ENCODE measurements at places on chromosomes 16 and 17.

GRCh38 chr17:1126250-1126797 is 53.5 kb downstream of the ABR start:
- no peak for DNase-seq

DNA sequence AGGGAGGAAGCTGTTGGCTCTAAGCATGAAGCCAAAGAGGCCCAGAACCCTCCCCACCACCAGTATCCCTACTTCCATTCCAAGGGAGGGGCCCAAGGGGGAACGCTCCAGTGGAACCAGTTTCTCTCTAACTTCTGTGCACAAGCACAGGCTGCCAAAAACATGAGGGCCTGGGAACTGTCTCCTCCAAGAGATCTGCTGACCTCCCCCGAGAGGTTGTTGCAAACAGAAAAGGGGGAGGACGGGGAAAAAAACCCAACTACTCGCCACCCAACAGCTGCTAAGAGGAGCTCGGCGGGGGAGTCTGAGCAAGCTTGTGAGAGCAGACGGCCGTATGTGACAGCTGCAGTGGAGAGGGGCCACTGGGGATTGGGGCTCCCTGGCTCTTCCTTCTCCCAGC is 15.7 kb upstream of the SLC35B1 start:
- no peak for DNase-seq

- peak; percentile 6 for DNase-seq
Observed at GRCh38 chr16:85613604-85614337, 649 bp downstream of the GSE1 start.

DNA sequence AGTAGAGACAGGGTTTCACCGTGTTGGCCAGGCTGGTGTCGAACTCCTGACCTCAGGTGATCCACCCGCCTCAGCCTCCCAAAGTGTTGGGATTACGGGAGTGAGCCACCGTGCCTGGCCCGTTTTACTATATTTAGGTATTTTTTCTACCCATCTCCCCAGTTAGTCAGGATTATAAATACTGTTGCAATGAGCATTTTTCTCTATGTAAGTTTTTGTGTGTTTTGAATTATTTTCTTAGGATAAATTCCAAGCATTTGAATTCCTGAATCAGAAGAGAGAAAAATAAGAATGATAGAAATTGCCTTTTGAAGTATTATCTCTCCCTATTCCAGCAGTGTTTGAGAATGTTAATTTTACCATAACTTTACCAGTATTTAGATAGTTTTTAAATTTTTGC is 36.6 kb downstream of the KIAA0513 start:
- DNase-seq, result no peak

DNA sequence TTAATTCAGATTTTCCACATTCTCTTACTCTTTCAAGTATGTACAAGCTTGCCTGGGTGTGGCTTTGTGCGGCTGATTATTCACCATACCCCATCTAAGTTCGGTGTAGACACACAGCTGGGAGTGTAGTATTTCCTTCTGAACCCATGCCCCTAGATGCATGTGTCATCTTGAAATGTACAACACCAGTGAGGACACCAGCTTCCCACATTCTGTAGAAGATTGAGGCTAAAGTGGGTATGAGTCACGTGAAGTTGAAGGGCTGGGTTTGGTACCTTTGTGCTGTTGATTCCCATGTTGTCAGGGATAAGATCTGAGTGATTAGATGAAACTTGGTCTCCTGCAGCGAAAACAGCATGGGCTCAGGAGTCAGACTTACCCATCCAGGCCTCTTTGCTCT is 14.6 kb upstream of the DHX8 start:
- no peak for DNase-seq

- no peak for DNase-seq
Observed at GRCh38 chr17:77109159-77109759, 31.5 kb upstream of the SEC14L1 start.

- no peak for DNase-seq
Observed at GRCh38 chr16:81864646-81865382, 85.7 kb downstream of the PLCG2 start.

DNA sequence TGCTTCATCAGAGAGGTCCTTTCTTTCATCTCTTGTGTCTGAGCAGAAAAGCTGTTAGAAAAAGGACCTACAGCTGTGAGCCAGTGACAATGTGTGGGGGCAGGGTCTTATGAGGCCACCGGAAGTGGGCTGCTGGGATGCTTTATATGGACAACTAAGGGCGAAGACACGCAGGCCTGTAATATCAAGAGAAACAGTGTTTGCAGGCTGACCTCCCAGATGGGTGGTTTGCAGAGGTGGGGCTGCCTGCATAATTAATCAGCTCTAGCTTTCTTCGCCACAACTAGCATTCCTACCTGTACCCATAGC is 30.4 kb upstream of the SALL1 start:
- no peak for DNase-seq

GRCh38 chr16:73543331-73543969 is 495.5 kb upstream of the ZFHX3 start:
- DNase-seq, result no peak

- DNase-seq, result no peak
Observed at GRCh38 chr16:16109453-16110110, 113.7 kb downstream of the ABCC6 start.

DNA sequence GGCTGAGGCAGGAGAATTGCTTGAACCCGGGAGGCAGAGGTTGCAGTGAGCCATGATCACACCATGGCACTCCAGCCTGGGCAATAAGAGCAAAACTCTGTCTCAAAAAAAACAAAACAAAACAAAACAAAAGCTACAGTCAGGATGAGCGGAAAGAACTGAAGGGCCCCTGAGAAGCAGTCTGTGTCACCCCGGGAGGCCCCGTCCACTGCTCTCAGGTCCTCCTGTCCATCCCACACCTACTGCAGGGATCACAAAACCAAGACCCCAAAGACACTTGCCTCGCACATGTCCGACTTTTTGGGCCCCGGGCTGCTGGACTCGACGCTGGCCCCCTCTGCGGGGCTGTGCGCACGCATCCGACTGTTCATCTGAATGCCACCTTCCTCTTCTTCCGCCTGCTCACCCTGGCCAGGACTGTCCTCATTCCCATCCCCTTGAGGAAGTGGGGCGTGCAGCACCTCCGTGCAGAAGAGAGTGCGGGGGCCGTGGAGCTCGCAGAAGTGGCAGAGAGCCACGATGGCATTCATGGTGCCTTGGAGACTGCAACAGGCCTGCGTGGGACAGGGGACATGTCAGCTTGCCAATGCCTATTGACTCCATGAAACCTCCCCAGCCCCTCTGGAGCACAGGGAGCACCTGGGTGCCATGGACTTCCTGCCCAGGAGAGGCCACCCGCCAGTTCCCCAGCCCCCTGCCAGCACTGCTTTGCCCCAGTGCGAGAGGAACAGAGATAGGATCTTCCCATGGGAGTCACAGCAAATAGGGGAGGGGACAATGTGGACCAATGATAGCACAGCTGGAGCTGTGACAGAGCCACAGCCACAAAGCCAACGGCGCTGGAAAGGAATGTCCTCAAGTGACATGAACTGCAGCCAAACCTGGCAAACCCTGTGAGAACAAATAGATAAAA is 9.1 kb downstream of the FLCN start:
- DNase-seq, result no peak

- DNase-seq, result no peak
Observed at GRCh38 chr16:66041907-66042306, 324.6 kb upstream of the CDH5 start.

GRCh38 chr17:75031972-75032719 is 14.6 kb downstream of the ATP5PD start:
- DNase-seq, result no peak

- DNase-seq, result no peak
Observed at GRCh38 chr17:20122254-20122879, 113.2 kb downstream of the SPECC1 start.

DNA sequence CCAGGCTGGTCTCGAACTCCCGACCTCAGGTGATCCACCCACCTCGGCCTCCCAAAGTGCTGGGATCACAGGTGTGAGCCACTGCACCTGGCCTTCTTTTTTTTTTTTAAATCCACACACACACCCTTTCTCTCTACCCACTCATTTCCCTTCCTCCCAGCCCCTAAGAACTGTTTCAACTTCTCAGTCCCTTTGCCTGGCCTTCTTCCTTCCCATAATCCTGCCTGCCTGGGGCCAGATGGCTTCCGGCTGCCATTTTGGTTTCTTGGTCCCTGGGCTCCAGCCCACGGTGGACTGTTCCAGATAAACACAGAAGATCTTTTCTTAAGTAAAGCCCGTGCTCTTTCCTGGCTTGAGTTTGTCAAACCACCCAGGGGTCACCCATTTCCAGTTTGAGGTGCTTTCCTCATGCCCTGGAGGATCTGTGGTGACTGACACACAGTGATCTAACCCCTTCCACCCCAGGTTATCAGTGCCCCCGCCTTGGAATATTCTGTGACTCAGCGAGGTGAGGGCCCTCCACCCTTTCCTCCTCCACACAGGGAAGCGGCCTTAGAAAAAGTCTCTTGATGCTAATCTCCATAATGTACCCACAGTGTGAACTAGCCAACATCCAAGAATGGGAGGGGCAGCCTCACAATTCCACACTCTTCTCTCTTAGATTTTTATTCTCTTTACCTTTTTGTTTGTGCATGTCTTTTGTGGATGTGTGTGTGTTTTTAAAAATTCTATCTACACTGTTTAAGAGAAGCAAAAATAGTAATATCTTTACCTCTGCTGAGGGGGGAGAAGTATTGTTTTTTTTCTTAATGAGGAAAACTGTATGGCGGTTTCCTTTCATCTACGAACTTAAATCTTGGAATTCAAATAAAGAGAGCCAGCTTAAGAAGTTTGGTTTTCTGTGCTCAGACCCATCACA is 60.0 kb downstream of the CRISPLD2 start:
- DNase-seq, result no peak

DNA sequence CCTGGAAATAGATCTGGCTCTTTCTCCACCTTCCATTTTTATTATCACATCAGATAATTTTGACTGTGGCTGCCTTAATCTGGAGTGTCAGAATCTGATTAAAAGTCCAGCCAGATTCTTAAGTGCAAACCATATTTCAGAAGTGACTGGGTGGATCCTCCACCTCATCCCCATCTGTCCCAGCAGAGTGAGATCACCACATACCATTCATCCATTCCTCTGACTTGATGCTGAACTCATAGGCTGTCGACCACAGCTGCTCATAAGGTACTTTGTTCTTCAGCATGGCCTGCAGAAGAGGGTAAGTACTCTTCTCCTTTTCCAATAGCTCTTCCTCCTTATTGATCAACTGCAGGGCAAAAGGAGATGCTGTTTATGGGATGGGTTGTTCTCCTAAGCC is 53.5 kb downstream of the DNAH3 start:
- no peak for DNase-seq

- DNase-seq, result no peak
Observed at GRCh38 chr17:74836691-74837467, 22.8 kb downstream of the GRIN2C start.

DNA sequence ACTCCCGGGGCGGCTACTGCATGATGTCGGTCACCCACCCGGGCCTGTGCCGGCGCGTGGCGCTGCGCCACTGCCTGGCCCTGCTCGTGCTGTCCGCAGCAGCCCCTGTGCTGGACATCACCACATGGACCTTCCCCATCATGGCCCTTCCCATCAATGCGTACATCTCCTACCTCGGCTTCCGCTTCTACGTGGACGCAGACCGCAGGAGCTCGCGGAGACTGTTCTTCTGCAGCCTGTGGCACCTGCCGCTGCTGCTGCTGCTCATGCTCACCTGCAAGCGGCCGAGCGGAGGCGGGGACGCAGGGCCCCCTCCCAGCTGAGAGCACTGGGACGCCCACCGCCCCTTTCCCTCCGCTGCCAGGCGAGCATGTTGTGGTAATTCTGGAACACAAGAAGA is 29.8 kb downstream of the CDRT15 start:
- no peak for DNase-seq
